ENCODE measurements at places on chromosomes 3 and 15.

DNA sequence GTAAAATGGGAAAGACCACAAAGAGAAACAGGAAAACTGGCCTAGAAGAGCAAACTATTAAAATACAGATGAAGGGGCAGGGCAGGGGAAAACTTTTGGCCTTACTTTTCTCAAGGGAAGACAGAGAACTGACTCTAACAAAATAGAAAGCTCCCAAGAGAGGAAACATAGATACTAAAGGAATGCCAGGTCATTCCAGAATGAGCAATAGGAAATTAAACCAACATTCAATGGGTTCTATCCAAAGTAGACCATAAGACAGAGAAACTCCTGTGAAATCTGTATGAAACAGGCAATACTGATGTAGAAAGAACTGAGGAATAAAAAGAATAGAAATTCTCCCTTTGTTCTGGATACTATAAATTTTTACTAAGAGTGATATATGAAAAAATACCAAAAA lies 491.8 kb downstream of the MECOM start:
- no peak for DNase-seq

- DNase-seq, result no peak
Observed at GRCh38 chr3:112629425-112629824, 11.5 kb downstream of the CCDC80 start.

DNA sequence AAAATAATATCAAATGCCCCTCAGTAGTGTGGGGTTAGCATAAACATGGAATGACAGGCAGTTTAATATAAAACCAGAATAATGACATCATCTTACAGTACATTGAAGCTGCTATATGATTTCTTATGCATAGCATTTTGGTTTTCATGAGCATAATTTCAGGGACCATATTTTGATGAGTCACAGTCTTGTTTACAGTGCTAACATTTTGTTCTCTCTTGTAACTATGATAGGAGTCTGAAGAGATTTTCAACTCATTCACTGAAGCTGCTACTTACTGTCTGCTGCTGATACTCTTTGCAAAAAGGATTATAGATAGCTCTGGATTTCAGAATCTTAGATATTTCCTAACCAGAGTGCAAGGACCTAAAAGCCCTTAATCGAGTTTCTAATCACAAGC lies 92.6 kb upstream of the CCDC54 start:
- no peak for DNase-seq

DNA sequence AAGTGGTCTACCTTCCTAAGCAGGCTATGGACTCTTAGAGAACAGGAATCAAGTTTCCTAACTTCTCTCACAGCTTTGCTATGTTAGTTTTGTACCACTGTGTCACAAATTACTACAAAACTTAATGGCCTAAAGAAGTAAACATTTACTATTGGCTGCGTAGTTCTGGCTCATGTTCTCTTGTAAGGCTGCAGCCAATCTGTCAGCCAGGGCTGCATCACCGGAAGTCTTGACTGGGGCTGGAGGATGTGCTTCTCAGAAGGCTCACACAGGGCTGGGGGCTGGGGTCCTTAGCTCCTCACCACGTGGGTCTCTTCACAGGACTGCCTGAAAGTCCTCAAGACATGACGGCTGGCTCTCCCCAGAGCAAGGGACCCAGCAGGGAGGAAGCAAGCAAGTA lies 15.5 kb downstream of the STIMATE start:
- DNase-seq, result no peak

- DNase-seq, result peak; percentile 12
Observed at GRCh38 chr15:31867536-31868442, 162.5 kb upstream of the CHRNA7 start.

All from effector memory CD4-positive, alpha-beta T cell (primary cell).